ENCODE measurements at places on chromosomes 7 and 10.

GRCh38 chr10:30039567-30039966 is 19.8 kb downstream of the JCAD start:
- no peak for DNase-seq

GRCh38 chr10:100081075-100082001 is at the start of gene CPN1:
Gene CPN1 (minus strand): TSS chr10:100081869. CDS start chr10:100081625, 244 bp downstream.
- no peak for DNase-seq

DNA sequence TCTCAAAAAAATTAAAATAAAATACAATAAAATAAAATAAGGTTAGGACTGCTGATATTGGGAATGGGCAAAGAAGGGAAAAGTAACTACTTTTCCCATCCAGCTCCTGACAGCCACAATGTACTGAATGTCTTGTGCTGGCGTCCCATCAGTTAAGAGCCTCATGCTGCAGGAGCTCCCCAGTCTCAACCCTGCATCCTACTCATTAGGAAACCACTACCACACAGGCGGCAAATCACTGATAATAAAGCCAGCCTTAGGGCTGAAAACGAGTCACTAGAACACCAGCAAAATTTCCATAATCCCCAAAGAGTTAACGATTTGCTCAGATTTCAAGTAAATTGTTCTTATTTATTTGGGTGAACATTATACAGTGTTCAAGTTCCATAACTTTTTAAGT is 4.3 kb downstream of the YWHAG start:
- no peak for DNase-seq

DNA sequence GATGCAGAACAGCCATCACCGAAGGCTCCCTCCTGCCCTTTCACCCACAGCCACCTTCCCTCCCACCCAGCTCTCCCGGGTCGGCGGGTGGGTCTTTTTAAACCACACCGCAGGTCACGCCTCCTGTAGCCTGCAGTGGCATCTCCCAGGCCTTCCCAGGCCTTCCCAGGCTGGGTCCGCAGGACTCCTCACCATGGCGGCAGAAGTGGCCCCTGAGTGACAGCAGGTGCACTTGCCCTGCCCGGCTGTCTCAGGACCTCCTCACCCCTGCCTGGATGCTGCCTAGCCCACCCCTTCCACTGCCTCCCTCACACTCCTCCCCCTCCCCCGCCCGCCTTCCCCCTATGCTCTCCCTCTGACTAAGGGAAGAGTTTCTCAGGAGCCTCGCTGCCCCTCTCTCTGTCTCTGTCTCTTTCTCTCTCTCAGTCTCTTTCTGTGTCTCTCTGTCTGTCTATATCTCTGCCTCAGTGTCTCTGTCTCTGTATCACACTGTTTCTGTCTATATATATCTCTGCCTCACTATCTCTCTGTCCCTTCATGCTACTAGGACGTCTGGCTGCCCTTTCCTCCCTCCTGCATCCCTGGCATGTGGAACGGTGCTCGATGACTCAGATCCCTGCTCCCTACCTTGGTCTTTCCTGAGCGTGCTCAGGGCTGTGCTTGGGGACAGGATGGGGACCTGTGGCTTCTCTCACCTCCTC is 57.5 kb downstream of the GLRX3 start:
- no peak for DNase-seq

GRCh38 chr10:70549962-70550458 is 52.5 kb downstream of the PRF1 start:
- DNase-seq, result no peak

DNA sequence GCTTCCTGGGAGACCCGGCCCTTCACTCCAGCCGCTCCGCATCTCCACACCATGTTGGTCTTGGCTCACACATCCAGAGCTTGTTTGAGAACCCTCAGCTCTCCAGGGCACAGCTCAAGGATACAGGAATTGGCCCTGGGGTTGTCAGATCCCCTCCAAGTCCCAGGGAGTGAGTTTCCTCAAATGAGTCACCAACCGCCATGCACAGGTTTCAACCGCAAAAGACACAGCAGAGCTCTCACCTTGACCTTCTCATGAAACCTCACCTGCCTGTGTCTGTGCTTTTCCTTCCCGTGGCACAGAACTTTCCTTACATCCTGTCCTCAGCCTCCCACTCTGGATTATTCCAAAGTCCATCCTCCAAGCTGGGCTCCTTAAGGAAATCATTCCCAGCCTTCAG is 20.6 kb downstream of the AZGP1 start:
- no peak for DNase-seq

DNA sequence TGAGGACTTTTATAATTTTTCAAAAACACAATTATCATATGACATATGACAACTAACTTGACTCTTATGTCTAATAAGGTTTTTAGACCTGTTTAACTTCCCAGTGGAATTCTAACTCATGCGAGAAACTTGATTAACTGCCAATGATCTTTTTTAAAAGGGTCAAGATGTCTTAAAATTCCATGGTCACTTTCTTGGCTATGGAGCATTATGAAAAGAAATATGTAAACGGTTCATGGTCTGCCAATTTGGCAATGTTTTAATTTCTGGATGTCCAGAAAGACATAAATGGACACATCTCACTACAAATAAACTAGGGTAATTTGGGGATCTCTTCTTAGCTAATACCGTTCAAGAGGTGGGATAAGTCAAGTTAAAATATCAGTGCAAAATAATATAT is 5.4 kb downstream of the ETV1 start:
- no peak for DNase-seq

DNA sequence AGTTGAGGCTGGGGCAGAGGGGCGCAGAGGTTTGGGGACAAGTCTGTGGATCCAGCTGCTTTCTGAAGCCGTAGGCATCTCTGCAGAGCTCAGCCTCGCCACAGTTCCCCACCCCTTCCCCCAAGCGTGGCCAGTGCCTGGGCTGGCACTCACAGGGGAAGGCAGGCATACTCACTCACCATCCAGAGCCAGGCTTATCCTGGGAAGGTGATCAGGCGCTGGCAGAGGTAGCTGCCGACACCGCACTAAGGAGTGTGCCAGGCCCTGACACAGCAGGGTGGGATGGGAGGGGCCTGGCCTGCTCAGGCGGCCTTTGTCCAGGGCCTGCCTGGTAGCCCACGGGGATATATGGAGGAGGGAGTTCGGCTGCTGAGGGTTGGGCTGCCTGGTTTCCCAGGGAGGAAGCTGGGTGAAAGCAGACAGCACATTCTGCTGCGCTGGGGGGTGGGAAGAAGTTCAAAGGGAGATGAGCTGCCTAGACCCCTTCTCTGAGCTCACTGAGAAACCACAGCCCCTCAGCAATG is 15.9 kb downstream of the VSIR start:
- no peak for DNase-seq

GRCh38 chr10:84696610-84697009 is 368.2 kb downstream of the CCSER2 start:
- no peak for DNase-seq

DNA sequence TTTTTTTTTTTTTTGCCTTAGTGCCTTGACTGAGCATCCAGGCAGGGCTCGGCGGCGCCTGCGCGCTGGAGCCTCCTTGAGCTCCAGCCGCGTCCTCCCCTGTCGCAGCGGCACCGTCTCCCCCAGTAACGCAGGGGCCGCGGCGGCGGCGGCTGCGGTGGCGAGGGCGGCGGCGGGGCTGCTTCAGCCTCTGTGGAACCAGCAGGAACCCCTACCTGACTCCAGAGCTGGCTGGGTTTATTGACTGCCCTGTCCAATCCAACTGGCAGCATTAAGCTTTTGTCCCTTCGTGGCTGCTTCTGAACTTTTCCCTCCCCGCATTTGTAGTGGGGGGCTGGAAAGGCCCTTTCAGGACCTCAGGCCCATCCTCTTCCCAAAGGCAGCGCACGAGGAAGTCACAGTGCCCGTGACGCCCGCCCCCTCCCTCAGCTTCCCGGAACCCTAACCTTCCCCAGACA is at the start of gene GPR85:
TSS of gene GPR85 (minus strand) at position 397 of the 458 bp plus-strand sequence. CDS start 2,106 bp downstream, outside the sequence.
- DNase-seq, result no peak

DNA sequence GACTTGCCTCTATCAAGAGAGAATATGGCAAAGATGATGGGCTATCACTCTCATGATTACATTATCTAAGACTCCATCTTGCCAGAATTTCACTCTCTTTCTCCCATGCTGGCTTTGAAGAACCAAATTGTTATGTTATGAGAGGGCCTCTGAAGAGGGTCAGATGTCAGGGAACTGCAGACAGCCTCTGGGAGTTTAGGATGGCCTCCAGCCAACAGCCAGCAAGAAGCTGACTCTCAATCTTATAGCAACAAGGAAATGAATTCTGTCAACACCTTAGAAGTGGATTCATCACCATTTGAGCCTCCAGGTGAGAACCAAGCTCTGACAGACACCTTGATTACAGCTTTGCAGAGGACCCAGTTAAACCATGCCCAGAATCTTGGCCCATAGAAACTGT is 33.6 kb downstream of the ZNF22 start:
- DNase-seq, result no peak

- DNase-seq, result no peak
Observed at GRCh38 chr7:50821457-50822008, 38.8 kb upstream of the GRB10 start.

DNA sequence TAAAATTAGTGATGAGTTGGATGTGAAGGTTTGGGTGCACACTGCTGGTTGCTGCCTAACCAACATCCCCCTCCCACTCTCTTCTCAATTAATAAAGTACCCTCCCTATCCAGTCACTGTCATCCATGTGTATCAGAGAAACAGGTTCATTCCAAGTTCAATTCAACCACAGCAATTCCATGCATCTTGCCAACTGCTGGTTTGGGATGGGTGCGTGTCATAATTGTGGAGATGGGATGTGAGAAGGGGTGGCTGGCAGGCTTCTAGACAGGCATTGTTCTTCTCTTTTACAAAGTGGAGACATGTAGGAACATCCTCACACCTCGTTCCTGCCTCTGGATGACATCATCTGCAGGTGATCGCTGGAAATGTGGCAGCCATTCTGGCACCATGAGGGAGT is 7.5 kb upstream of the CNPY1 start:
- DNase-seq, result no peak

DNA sequence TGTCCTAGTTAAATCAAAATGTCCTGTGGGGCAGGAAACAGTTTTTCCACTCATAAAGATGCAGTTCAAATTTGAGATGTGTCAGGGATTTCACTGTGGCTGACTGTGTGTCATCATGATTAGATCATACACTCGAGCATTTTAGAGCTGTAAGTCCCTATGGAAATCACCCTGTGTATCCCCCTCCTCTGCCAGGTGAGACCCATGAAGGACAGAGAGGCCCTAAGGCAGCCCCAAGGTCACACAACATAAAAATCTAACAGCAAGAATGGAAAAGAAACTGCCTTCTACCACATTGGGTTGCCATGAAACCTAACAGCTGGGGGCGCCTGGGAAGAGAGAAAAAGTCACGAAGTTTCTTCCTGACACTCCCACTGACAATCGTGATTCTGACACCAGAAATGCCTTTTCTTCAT is 135.8 kb downstream of the KCNMA1 start:
- no peak for DNase-seq

DNA sequence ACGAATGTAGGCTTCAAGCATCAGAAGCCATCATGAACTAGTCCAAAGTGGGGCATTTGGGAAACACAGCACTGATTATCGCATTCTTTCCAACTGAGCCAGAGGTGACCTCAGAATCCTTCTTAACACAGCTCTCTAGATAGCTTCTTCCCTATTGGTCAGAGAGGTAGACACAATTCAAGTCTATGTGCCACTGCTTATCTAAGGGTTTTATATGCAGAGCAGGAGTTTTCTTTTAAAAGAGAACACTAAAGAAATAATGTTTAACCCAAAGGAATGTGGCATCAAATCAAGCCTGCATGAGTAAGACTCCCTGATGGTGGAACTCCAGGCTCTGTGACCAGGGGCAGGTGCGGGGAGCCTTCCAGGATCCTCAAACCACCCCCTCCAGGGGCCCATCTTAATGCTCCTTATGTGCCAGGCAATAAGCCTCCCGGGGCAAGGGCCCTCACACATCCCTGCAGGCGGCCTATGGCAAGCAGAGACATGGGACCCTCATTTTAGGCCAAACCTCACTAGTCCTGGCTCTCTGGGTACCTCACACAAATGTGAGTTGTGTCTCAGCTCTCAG is 13.8 kb downstream of the HSPA12A start:
- DNase-seq, result no peak

DNA sequence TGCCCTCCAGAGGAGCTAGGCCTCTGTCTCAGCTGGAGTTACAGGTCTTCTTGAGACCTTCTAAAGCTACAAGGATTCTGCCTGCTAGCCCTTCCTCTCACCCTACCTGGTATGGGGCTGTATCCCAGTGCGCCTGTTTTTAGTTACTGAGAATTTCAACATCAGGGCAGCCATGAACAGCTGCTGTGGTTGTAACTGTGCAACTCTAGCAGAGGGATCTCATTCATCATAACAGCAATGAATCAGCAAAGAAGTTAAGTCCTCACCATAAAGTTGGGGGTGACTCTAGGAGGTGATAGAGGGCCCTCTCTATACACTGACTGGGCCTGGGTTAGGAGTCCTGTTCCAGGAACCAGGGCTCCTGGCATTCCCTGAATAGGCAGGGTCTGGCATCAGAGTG is 14.0 kb upstream of the CDH23 start:
- DNase-seq, result no peak

DNA sequence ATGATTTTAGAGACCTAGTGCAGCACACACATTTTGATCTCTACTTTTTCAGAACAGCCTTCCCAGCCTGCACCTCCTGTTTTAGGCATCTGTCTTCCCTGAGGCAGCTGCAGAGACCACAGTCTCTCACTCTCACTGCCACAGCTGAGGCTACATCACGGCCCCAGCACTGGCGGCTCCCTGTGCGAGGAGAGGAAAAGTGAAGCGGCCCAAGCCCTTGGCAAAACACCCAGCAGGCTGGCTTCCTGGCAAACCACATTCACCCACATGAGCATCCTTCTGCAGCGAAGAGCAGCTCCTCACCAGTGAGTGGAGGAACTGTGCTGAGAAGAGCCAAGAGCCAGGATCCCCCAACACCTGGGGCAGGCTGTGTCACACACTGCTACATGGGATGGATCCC is 14.0 kb downstream of the HUS1 start:
- no peak for DNase-seq

- DNase-seq, result no peak
Observed at GRCh38 chr10:102834143-102834542, 3.1 kb downstream of the CYP17A1 start.

DNA sequence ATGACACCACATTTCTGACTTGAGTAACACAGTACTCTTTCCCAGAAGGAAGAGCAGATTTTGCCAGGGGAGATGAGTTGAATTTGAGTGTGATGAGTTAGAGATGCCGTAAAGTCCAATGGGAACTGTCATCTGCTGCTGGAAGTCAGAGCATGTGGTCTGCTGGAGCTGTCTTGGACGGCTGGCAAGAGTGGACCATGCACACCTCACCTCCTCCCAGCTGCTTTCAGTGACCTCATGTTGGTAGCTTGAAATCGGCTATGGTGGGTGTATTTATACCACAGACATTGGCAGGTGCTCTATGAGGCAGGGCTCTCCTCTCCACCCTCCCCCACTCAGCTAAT is 82.3 kb downstream of the COL13A1 start:
- no peak for DNase-seq

DNA sequence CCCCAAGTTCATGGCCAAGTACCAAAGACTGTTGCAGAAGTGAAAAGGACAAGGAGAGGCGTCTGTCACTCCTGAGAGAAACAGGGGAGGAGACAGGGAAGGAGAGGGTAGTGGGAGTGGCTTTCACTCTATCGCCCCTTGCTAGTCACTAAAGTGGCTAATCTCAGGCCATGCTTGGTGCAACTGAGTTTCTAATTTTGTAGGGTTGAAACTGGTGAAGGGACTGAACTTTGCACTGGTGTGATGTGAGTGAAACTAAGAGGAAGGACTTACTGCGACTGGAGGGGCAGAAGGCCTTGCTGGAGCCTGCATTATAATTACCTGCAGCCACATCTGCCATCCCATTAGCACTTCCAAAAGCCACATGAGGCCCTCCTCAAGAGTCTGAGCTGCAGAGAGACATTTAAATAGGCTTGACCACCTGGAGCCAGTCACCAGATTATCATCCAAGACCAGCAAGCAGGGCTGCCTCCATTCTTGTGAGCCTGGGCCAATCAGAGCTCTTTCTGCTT is 107.2 kb upstream of the EEPD1 start:
- no peak for DNase-seq

- no peak for DNase-seq
Observed at GRCh38 chr10:102975483-102976379, 57.6 kb downstream of the CNNM2 start.
